ENCODE measurements at places on chromosomes 12 and 14.
A peak's percentile ranks its signal among the peaks of the same experiment; 100 is the strongest.

GRCh38 chr12:124778411-124778810 lies 85.3 kb downstream of the SCARB1 start:
- DNase-seq = no peak

DNA sequence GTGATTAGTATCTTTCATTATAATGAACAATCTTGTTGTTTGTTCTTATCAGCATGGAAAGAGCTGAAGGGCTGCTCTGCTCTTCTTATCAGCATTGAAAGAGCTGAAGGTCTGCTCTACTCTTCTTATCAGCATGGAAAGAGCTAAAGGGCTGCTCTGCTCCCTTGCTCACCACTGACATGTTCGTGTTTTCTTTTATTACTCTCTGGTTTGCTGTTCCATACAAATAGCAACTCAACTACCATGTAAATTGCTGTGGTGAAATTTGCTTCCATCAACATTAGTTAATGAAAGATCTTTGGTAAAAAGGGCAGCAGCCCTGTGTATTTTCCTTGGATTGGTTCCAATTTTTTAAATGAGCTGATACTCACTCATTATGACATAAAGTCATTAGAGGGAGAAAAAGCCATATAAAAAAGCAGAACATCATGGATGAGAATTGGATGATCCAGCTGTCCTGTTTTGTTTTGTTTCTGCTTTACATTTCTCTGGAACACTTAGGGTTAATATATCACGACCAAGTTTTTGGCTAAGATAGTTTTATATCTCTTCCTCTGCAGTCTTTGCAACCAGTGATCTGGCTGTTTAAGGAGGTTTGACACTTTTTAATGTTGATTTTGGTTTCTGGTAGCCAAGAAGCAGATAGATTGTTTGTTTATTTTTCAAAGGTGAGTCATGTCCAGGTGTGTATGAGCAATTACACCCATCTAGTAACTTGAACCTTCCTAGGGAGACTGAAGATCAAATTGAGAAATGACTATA lies 356.6 kb downstream of the CEP128 start:
- no peak for DNase-seq

GRCh38 chr12:104750061-104750460 lies 208.0 kb downstream of the SLC41A2 start:
- peak; percentile 48 for DNase-seq

GRCh38 chr12:59887178-59887577 lies 291.3 kb downstream of the SLC16A7 start:
- no peak for DNase-seq

DNA sequence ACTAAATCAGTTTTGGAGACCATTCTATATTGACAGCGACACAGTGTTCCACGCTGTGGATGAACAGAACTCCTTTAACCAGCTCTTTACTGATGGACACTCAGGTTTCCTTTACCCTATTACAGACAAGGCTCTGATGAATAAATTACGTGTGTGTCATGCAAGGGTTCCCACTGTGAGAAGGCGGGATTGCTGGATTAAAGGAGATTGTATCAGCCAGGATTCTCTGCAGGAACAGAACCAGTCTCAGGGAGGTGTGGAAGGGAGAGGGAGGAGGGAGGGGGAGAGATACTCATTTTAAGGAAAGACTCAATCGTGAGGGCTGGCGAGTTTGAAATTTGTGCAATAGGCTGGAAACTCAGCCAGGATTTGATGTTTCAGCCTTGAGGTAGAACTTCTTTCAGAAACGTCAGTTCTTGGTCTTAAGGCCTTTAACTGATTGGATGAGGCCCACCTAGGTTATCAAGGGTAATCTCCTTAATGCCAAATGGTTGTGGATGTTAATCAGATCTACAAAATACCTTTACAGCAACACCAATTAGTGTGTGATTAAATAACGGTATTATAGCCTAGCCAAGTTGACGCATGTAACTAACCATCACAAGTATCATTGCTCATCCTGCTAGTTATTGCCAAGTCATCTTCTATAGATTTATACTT lies 104.0 kb downstream of the GCH1 start:
- no peak for DNase-seq

- no peak for DNase-seq
These were observed 1.2 kb downstream of the GLT8D2 start for GRCh38 chr12:104048811-104049210.

- DNase-seq = no peak
These were observed 107.9 kb downstream of the PTPRQ start for GRCh38 chr12:80551897-80552296.

- DNase-seq = no peak
These were observed 493.8 kb downstream of the FUT8 start for GRCh38 chr14:65906344-65906743.

DNA sequence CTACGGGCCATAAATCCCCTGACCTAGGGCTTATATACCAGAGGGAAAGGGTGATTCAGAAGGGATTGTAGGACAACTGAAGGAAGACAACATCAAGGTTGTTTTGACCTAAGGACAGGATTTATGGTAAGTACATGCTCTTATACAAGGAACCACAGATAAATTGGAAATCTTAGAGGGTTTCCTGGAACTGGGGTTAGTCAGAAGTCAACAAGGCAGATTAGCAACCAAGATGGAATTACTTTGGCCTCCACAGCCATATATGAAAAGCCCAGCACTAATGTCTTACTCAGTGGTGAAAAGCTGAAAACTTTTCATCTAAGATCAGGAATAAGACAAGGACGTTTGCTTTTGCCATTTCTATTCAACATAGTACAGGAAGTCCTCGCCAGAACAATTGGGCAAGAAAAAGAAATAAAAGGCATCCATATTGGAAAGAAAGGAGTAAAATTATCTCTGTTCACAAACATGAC lies 5.4 kb downstream of the TMBIM4 start:
- no peak for DNase-seq

DNA sequence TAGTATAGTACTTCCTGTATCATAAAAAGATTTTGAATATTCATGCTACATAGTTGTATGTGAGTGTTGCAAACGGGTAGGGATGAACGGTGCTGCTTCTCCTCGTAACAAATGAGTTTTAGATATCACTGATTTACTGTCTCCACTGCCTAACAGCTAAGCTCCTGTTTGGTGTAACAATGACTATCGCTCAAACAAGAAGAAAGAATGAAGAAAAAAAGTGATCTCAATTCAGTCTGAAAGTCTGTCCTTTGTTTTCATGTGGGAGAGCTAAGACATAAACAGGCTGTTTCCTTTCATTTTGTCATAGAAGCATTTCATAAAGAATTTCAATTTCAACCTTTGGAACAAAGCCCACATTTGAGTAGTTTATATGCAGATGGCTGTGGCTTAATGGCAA lies 26.1 kb upstream of the RTRAF start:
- no peak for DNase-seq

DNA sequence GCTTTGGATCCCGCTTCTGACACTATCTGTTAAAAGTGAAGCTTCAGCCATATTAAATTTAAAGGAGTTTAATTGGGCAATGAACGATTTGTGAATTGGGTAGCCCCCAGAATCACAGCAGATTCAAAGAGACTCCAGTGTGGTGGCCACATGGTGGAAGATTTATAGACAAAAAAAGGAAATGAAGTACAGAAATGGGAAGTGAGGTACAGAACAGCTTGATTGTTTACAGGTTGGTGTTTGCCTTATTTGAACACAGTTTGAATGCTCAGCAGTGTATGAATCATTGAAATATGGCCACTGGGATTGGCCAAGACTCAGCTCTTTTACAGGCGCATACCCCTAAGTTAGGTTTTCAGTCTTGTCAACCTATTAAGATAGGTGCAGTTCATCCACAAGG lies 21.9 kb downstream of the CCDC91 start:
- DNase-seq = no peak
